ENCODE measurements at places on chromosomes 7 and 10. TPM values are rescaled to one million over a fixed set of nuclear protein-coding genes. Genes with fewer than 3 reads are reported as not detected.

Gene IRF5
- total RNA-seq: 23.1 TPM

Gene DNMBP
- 2.3 TPM for total RNA-seq

Gene TMEM106B
- total RNA-seq: 31.6 TPM

Gene NXPH1
- total RNA-seq: not detected

Gene LRIT1
- not detected for total RNA-seq

Gene BMPER
- total RNA-seq: 0.35 TPM

Gene CYP26C1
- total RNA-seq: not detected

Gene CASP2
- total RNA-seq: 128 TPM

Gene PPP2R2D
- total RNA-seq: 40.7 TPM

Gene C10orf62
- not detected for total RNA-seq

Gene MYPN
- total RNA-seq: not detected

Gene FKBP6
- total RNA-seq: not detected

Gene KCND2
- not detected for total RNA-seq

Gene NUTM2B
- total RNA-seq: 0.51 TPM

Gene CDNF
- 3.2 TPM for total RNA-seq

Gene AKR1C2
- total RNA-seq: 0.22 TPM

Gene ASB10
- not detected for total RNA-seq

Gene ZNF511
- 46.1 TPM for total RNA-seq

Gene BTBD16
- not detected for total RNA-seq

Gene DKK1
- not detected for total RNA-seq

Gene CYCS
- 158 TPM for total RNA-seq

Gene OR9A2
- not detected for total RNA-seq

Gene GRID2IP
- total RNA-seq: 0.29 TPM

Gene ELN
- not detected for total RNA-seq

Gene IFIT1B
- not detected for total RNA-seq

Gene STK32C
- 22.7 TPM for total RNA-seq

Gene AKR1D1
- total RNA-seq: not detected

Gene NRAP
- total RNA-seq: not detected

Gene SLC18A3
- total RNA-seq: not detected

Gene GLI3
- total RNA-seq: 0.51 TPM

Gene ST8SIA6
- 0.30 TPM for total RNA-seq

Gene INMT
- 0.53 TPM for total RNA-seq

Gene PTN
- total RNA-seq: not detected

Data from activated T-cell treated with anti-CD3 and anti-CD28 coated beads, Interleukin-2, amount 50 U/mL, for 72 hours (primary cell).